ENCODE measurements at places on chromosomes 1 and 21.
A peak's percentile ranks its signal among the peaks of the same experiment; 100 is the strongest.

- DNase-seq: no peak
Measured at GRCh38 chr1:66539491-66539890, 5.5 kb downstream of the SGIP1 start.

- DNase-seq: no peak
Measured at GRCh38 chr1:239067480-239067879, 318.9 kb upstream of the CHRM3 start.

DNA sequence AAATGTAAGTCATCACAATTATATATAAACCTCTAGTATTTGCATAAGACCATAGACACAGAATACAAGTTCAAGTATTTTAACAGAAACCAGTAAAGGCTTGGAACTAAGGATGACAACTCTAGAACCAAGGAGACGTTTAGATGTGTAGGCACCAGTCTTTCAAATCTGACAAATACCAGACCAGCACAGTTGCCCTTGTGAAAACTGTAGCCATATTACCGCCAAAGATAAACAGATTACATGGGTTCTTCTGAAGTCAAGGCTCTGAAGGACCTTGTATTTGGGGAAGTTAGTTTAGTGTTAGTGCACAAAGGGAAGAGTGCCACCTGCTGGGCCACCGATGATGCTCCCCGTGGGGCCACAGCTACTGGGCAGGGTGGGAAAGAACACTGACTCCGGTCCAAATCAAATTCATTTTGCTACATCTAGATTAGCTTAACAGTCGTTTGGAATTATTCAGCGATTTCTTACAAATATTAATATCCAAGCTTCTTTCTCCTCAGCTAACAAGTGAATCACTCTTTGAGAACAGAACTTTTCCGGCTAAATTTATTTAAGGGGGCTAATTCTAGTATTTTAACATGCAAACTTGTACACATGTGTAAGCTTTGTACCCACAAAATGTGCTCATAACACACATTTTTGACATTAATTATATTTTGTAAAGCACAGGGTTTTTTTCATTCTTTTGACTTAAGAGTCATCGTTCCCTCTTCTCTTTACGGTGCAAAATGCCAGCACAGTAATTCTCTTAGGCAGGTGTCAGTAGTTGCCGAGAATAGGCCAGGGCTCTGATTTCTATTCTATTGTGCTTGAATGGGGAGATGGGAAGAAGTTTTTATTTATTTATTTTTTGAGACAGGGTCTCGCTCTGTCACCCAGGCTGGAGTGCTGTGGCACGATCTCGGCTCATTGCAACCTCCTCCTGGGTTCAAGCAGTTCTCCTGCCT lies 8.0 kb upstream of the NIBAN1 start:
- DNase-seq: peak; percentile 88

DNA sequence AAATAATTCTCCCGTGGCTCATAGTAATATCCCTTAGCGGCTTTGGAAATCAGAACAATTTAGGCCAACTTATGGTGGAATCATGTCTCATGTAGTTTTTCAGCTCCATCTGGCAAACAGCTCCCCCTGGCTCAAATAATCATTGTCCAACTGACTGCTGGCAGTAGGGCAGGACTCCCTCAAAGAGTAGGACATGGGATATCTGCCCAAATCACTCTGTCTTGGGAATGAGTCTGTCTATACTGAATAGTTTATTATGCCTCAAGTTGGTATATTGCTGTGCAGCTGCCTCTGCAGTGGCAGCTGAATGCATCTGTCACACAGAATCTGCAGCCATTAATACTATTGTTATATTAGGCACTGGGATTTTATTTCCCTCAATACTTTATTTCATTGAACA lies 255.7 kb downstream of the COL11A1 start:
- DNase-seq: no peak

- DNase-seq: no peak
Measured at GRCh38 chr1:235887676-235888075, 21.0 kb upstream of the LYST start.

Data from inflammatory macrophage treated with lipopolysaccharide for 1 hour (primary cell).